Left renal pelvis (tissue), 4 donors: ENCODE measurements at places on chromosomes 5 and 9.

DNA sequence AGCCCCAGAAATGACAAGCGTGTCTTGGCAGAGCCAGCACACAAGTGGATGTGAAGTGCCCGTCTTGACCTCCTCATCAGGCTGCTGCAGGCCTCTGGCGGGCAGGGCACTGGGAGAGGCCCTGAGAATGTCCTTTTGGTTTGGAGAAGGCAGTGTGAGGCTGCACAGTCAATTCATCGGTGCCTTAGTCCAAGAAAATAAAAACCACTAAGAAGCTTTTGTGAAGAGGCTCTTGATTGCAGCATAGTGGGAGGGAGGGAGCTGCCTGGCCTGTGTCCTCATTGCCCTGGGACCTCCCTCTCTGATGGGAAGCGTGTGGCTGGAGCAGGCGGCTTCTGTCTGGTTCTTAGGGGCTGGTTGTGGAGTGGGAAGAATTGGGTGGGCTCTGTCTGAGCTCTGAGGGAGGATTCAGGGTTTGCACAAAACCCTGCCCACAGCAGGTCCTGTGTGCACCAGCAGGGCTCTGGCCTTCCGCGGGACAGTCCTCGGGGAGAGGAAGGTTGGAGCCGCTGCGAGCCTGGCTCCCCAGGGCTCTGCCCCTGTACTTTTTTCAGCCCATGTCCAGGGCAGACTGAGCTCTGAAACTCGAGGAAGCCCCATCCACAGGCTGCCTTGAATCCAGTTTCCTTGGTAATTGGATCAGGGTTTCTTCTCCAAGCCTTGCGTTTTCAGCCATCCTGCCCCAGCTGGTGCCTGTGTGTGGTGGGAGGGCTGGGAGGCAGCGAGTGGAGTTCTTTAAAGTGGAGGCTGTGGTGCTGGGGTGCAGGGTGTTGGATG is 1.1 kb downstream of the HRCT1 start:
- no peak for DNase-seq

DNA sequence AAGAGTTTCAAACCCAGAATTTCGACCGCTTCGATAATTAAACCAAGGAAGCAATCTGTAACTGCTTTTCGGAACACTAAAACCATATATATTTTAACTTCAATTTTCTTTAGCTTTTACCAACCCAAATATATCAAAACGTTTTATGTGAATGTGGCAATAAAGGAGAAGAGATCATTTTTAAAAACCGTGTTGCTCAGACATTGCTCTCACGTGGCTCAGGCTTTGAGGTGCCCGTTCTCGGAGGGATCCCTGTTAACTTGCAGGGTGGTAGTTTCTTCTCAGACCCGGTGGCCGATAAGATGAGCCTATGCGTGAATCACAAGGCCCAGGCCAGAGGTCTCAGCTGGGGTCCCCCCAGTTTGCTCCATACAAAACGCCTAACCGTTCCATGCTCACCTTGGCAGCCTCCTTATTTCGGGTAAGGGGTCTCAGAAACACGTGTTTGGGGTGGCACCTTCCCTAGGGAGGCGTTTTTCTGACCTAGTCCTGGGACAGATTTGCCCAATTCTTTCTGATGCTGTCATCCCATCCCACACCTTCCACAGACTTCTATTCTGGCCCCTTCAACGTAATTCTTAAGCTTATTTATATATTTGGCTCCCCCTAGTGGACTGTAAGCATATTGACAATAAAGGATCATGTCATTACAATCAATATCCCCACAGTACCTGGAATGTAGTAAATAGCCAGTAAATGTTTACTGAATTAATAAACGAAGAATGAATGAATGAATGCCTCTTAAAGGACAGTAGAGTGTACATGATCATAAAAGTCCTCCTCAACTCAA is 48.1 kb downstream of the THBS4 start:
- no peak for DNase-seq

- no peak for DNase-seq
These were observed 32.1 kb downstream of the FOXI1 start for GRCh38 chr5:170137694-170138214.

DNA sequence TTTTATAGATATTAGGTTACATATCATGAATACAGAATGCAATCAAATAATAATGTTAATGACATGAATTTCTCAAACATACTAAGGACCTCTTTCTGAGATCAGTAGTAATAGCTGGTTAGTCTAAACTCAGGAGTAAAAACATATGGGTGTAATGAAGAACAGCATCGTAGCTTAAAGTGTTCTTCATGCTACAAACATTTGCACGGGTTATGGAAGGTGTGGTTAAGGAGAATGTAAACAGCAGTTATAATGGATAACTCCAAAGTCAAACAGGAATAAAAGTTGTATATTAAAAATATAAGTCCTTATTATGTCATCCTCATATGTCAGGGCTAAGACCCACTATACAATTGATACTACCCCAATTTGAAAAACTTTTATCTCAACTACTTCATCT is 112.5 kb downstream of the RICTOR start:
- DNase-seq: no peak

DNA sequence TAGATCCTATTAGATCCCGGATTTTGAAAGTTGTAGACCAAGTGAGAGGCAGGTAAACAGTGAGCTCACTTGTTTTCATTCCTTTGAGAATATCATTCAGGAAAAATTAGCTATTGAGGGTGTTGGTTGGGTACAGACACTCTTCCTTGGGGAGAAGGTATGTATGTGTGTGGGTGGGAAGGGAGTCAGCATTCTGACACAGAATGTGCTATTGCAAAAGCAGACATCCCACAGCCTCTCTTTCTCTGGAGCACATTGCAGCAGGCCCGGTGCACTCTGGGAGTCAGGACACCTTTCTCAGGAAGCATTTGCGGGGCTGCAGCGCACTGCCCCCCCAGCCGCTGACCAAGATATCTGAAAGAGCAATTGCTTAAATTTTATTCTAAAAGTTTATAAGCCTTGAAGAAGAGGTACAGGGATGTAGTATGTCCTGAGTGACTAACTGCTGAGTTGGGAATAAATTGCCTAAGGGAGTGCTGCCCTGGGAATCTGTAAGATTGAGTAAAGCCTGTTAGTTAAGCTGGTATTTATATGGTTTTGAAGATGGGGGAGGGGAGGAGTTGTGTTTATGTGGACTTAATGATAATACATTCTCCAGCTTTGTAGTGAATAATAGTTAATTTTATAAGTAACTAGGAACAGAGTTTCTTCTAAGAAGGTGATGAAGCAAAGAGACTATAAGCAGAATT is 5.2 kb downstream of the TNFAIP8 start:
- no peak for DNase-seq

DNA sequence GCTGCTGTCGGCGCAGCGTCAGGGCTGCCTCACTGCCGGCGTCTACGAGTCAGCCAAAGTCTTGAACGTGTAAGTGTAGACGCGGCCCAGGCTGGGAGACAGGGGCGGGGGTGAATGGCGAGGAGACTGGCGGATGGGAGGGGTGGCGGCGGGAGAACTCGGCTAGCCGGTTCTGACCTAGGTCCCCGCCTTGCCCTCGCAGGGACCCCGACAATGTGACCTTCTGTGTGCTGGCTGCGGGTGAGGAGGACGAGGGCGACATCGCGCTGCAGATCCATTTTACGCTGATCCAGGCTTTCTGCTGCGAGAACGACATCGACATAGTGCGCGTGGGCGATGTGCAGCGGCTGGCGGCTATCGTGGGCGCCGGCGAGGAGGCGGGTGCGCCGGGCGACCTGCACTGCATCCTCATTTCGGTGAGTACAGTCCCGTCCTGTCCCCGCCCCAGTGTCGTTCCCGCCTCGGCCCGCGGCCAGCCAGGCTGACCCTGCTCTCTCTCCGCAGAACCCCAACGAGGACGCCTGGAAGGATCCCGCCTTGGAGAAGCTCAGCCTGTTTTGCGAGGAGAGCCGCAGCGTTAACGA is 745 bp downstream of the GADD45G start:
- DNase-seq: no peak

- DNase-seq: no peak
These were observed 134.5 kb upstream of the FSTL4 start for GRCh38 chr5:133746834-133747233.

DNA sequence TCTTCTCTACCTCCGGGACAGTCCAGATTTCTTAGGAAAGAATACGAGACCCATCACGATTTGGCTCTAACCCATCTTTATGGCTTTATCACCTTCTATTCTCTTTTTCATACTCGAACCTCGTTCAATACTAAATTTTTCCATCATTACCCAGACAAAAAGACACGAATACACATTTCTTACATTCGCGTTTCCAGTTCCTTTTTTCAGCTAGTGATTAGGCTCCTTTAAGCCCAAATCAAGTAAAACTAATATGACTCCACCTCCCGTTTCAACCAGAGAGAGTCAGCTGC is 506 bp downstream of the ZBTB6 start:
- DNase-seq: no peak

- DNase-seq: no peak
These were observed 586.7 kb upstream of the TUSC1 start for GRCh38 chr9:26264709-26265601.

DNA sequence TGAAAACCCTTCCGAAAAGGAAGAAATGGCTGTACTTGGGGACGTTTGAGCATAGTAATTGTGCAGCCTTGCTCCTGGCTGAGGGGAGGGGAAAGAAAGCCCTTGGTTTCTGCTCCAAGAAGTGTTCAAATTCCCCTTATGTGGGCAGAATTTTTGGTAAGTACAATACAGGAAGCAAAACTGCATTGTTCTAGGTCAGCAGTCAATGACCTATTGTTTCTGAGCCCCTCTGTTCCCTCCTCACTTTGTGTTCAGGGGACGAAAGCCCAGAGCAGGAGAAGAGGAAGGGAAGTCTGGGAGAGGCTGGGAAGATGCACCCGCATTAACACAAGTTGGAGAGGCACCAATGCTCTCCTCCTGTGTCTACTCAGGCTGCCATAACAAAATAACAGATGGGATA is 11.9 kb downstream of the BASP1 start:
- no peak for DNase-seq

GRCh38 chr5:128121651-128122050 is 38.1 kb downstream of the SLC12A2 start:
- no peak for DNase-seq

DNA sequence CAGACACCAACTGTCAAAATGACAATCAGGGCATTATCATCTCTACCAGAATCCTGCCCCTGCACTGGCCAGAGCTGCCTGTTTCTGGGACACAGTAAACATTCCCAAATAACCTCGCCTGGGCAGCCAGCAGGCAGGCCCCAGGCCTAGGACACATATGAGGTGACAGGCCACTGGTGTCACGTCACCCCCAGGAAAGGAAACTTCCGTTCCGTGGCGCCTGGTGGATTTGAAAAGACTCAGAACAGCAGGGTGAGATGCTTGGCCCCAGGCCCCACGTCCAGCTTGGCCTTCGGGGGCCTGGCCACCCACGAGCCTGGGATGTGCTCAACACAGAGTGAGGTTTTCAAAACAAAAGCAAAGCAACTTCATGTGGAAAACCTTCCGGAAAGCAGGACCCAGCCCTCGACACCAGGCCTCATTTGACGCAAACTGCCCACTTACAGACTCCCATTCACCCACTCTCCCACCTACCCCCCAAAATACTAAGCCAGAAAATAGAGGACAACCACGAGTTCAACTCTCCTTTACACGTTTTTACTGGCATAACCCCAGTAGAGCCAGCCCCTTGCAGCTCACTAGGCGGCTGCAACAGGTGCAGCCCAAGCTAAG is 1.2 kb downstream of the SEMA4D start:
- DNase-seq: no peak

- DNase-seq: no peak
These were observed 3.8 kb upstream of the NDST1 start for GRCh38 chr5:150503977-150504620.

DNA sequence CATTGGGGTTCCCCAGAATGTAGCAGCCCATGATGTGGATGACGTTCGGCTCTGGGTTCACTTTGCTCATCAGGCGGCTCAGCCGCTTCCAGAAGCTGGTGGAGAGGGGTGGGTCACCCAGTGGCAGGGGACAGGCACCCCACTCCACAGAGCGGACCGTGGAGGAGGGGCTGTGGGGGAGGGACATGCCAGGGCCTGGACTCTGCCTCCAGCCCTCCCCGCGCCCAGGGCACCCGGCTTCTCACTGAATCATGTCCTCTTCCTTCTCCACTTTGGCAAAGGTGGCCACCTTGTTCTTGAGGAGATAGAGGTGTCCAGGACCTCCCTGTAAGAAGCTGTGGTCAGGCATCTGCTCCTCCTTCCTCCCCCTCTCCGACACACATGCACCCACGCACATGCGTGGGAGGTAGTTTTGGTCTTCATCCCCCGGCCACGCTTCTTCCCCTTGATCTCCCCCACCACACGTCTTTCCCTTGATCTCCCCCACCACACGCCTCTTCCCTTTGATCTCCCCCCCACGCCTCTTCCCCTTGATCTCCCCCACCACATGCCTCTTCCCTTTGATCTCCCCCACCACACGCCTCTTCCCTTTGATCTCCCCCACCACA is 8.9 kb upstream of the ENTPD8 start:
- no peak for DNase-seq

- no peak for DNase-seq
These were observed 99.1 kb downstream of the FBXO38 start for GRCh38 chr5:148482697-148483462.

GRCh38 chr5:65117525-65117924 is 348.8 kb downstream of the CWC27 start:
- DNase-seq: no peak

- DNase-seq: no peak
These were observed 49.0 kb downstream of the CDO1 start for GRCh38 chr5:115767424-115767823.

DNA sequence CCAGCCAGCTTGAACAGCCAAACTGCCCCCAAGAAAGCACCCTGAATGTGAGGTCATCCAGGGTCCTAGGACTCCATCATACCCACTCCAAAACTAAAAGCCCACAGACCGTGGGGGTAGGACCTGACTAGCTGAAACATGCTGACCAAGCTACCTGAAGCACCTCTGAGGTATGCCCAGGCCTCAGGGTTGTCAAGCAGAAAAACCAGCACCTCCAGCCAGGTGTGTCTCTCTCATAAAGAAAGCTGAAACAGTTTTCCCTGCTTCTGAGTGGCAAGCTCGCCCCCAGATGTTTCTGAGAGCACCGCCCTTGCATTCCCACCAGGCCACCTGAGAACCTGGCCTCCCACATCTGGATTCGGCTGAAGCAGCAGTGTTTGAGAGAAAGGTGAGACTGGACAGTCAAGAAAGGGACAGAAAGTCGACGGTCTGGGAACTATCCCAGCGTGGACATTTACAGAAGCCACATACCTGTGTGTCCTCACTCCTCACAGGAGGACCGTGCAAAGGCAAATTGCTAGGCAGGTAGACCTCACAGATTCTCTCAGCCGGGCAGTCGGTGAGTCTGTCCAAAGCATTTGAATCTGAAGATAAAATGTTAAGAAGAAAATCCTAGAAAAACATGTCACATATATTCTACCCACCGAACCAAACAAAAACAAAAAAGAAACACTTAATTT is 155.6 kb upstream of the RASEF start:
- DNase-seq: no peak

- DNase-seq: no peak
These were observed 156.0 kb downstream of the SEC61B start for GRCh38 chr9:99377790-99378775.

- DNase-seq: no peak
These were observed 76.6 kb downstream of the F2RL2 start for GRCh38 chr5:76546497-76547102.

GRCh38 chr5:134247428-134248224 is 21.8 kb upstream of the PPP2CA start:
- no peak for DNase-seq

- DNase-seq: no peak
These were observed 37.6 kb upstream of the MAST4 start for GRCh38 chr5:66558560-66558959.

GRCh38 chr9:114450181-114450580 is 55.1 kb downstream of the WHRN start:
- DNase-seq: no peak

GRCh38 chr9:36575411-36575882 is 2.8 kb downstream of the MELK start:
- no peak for DNase-seq

- DNase-seq: no peak
These were observed 169.7 kb upstream of the IRX2 start for GRCh38 chr5:2921176-2921575.
